Epithelial cell of esophagus (primary cell): ENCODE measurements at places on chromosomes 2 and 18.

GRCh38 chr2:241465543-241465942, 42.8 kb downstream of the STK25 start:
- DNase-seq: no peak

DNA sequence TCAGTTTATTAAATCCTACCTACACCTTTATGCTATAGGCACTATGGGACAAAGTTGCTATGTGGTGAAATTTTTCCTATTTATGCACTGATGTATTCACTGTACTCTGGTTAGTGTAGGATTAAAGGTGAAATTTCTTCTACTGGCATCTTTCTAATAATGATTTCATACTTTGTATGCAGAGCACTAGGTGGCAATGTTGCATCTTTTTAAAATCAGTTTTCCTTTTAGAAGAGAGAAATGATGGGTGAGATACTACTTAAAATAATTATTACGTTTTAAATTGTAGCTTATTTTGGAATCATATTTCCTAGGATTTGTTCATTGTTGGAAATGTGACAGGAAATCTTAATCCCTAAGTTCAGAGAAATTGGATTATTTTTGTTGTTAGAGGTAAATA, 150.9 kb downstream of the CD8B2 start:
- peak; percentile 22 for DNase-seq

GRCh38 chr18:74429096-74429495, 28.0 kb downstream of the DIPK1C start:
- no peak for DNase-seq

DNA sequence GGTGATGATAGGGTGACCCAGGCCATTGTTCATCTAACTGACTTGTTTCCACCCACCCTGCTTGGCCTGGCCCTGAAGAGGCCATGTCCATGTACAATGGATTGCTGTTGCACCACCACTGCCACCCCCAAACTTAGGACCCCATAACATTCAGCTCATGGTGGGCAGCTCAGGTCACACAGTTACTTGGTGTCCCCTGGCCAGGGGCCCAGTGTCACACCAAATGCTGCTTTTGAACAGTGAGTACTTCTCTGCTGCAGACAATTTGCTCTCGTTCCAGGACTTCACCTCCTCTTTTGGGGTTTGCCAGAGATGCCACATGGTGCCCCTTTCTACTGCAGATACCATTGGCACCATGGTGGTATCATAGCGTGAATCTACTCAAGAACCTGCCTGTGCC, 11.7 kb downstream of the MAB21L4 start:
- DNase-seq: no peak

GRCh38 chr2:26238311-26238958, 6.0 kb downstream of the HADHA start:
- DNase-seq: peak; percentile 33

GRCh38 chr2:24107-24506, 22.2 kb downstream of the FAM110C start:
- DNase-seq: no peak
